ENCODE measurements at places on chromosomes 1 and 21. TPM values are rescaled to one million over a fixed set of nuclear protein-coding genes. Genes with fewer than 3 reads are reported as not detected.

ASPM gene
- 22.7 TPM for total RNA-seq

AUNIP gene
- total RNA-seq: 5.8 TPM

RIPPLY3 gene
- total RNA-seq: 0.64 TPM

CFAP45 gene
- total RNA-seq: 0.66 TPM

ACTRT2 gene
- not detected for total RNA-seq

Measured in A549 treated with RU486 at 1 μM for 4 hours (cell line).